ENCODE measurements at places on chromosomes 6 and 20. TPM values are rescaled to one million over a fixed set of nuclear protein-coding genes. Genes with fewer than 3 reads are reported as not detected.

Gene PIM1
- total RNA-seq, result 30.3 TPM

- no peak for DNase-seq
Measured at GRCh38 chr6:154950979-154951344, 44.2 kb upstream of the TIAM2 start.

Gene C6orf58
- total RNA-seq, result not detected

GRCh38 chr20:38275815-38276550 lies 15.4 kb upstream of the KIAA1755 start:
- peak; percentile 83 for DNase-seq

DNA sequence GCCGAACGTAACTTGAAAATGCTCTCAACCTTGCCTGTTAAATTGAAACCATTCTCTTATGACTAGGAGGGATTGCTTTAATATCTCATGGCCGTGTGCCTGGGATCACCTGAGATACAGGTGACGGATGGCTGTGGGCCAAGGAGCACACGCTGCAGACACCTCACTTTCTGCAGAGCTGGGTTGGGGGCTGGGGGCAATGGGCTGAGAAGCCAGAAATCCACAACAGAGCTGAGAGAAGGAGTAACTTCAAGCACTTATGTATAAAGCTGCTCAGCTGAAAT lies 170.9 kb downstream of the DTNBP1 start:
- no peak for DNase-seq

- no peak for DNase-seq
Measured at GRCh38 chr20:12949429-12949980, 59.3 kb upstream of the SPTLC3 start.

DNA sequence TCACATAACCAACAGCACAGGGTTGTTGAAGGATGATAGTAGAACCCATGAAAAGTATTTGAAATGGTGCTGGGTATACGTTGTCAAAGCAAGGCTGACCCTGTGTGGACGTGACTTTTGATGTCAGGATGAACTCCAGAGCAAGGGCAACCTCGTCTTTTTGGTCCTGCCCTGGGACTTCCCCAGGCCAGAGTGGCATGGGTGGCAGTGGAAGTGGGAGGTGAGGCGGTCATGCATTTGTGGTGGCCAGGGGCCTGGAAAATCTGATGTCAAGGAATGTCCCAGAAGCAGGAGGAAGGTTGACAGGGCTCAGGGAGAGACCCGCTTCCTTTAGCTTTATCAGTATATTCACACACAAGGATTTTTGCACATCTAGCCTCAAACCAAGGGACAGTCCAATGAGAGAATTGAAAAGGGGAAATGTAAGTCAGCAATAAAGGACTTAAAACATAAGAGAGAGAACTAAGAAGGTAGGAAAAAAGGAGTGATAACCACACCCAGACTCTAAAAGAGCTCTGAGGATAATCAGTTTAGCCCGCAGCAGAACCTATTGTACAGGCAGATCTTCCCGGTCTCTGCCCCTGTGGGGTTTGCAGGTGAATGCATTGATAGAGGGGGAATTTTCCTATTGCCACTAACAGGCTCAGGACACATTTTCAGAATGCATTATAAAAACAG lies 98.8 kb upstream of the HDGFL1 start:
- DNase-seq, result no peak

DNA sequence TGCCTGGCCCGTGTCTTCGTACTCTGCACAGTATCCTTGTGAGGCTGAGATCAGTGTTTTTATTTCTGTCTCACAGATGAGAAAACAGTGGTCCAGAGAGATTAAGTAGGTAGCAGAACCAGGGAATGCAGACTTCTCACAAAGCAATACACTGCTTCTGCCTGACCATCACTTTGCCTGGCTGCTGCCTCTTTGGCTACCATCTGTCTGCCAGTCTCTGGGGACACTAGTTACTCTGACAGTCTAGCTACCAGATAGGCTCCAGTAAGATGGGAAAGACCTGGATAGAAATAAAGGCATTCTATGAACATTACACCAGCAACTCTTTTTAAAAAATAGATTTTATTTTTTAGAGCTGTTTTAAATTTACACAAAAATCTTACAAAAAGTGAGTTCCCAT lies 96.9 kb downstream of the PHACTR3 start:
- DNase-seq, result no peak

- peak; percentile 51 for DNase-seq
Measured at GRCh38 chr6:83215131-83216047, 22.2 kb downstream of the RWDD2A start.

Measured in mammary epithelial cell (primary cell).